ENCODE measurements at places on chromosomes 5 and 9.
A peak's percentile ranks its signal among the peaks of the same experiment; 100 is the strongest.

- DNase-seq = no peak
These were observed at the start of gene ISL1 for GRCh38 chr5:51383131-51384121. Gene ISL1 (plus strand): TSS chr5:51383448. CDS start chr5:51383672, 224 bp downstream.

- no peak for DNase-seq
These were observed 507.6 kb downstream of the CETN3 start for GRCh38 chr5:89901983-89902382.

DNA sequence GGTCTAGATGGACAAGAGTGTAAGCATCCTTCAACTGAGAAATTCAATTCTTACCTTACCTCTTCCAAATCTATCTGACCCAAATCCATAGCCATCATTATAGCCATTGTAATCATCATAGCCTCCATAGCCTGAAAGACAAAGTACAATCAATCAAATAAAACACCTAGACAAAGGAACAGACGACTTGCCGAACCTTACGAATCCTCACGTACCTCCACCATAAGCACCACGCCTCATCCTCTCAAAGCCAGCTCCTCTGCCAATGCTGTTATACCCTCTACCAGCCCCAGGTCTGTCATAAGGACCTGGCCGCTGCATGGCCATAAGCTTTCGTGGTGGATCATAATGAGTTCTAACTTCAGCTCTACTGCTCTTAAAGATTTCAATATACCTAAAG lies 5.5 kb downstream of the HNRNPH1 start:
- DNase-seq = no peak

GRCh38 chr5:163379298-163380155 lies 57.9 kb upstream of the CCNG1 start:
- no peak for DNase-seq

GRCh38 chr5:87136096-87136495 lies 131.6 kb upstream of the RASA1 start:
- no peak for DNase-seq

- DNase-seq = no peak
These were observed 278.3 kb downstream of the PDE4D start for GRCh38 chr5:59615272-59615671.

- no peak for DNase-seq
These were observed 25.8 kb downstream of the FBXL7 start for GRCh38 chr5:15525703-15526275.

DNA sequence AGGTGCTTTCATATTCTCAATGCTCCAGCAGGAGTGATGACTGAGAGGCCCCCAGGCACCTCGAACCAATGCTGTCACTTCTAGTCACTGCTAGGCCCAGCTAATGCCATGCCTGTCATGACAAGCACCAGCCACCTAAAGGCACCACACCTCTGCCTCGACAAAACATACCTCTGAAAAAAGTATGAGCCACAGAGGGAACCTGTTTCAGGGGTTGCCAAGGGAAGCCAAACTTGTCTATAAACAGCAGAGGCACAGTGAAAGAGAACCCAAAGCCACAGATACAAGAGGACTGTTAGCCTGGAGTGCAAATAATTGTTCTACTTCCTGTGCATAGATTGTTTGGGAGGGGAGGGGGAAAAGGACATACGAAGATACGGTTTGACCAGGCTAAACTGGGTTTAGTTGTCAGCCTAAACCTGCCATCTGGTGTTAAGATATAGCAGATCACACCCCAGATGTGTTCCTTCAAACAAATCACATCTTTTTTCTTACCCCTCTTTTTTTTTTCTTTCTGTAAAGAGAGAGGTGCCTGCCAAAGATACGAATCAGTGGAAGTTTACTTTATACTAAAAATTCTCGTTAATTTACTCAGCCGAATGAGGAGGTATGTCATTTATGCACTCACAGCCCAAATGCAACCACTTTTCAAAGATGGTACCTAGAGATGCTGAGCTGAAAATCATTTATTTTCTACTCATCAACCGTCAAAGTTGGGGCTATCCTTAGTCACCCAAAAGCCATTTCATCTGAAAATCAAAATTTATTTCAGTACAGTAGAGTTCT lies 45.7 kb downstream of the BNC2 start:
- DNase-seq = no peak

DNA sequence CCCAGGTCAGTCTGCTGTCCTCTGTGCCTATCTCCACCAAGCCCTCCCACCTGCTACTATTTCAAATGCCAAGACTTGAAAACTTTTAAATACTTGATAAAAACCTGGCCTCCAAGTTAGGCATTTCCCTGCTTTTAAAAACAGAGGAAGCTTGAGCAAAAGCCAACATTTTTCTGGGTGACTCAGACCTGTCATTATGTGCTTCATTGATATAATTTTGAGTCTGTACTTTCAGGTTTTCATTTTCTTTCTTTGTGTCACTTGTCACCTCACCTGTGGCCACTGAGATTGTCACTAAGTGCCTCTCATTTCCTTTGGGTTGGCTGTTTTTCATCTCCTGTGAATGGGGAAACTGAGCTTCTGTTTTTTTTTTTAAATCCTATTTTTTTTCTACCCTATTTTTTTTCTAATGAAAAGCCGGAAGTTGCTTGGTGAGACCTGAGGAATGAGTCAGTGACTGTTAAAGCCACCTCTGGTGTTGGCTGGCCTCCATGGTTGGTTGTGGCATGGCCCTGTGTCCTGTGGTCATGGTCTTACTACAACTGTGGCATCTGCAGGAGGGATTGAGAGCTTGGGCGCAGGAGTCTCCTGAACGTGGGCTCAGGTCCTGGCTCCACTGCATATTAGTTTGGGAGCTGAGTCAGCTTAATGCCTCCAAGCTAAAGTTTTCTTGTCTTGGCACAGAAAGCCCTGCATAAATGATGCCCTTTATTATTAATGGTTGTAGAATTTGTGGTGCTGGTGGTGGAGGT lies 56.7 kb downstream of the ARHGAP26 start:
- DNase-seq = peak; percentile 59

GRCh38 chr9:116087751-116088194 lies 65.8 kb upstream of the PAPPA start:
- no peak for DNase-seq

DNA sequence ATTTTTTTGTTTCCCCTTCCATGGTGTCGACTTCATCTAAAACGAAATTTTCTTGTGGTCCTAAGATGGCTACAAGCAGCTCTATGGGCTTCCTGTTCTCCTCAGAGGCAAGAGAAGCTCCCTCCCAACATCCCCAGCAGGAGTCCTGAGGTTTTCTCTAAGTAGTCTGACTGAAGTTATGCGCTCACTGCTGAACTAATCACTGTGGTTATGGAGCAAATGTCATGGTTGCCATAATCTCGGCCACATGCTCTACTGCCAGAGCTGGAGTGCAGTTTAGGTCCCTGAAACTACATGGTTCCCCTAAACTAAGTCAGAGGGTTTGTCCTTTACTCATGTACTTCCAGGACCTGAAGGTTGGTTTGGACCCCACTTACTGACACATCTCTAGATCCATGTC lies 68.0 kb upstream of the MAMDC2 start:
- no peak for DNase-seq

GRCh38 chr9:11233696-11234095 lies 620.9 kb upstream of the PTPRD start:
- DNase-seq = no peak

GRCh38 chr9:123548741-123549545 lies 192.9 kb downstream of the CRB2 start:
- DNase-seq = no peak

- no peak for DNase-seq
These were observed 244.3 kb upstream of the WWC1 start for GRCh38 chr5:168047043-168047668.

DNA sequence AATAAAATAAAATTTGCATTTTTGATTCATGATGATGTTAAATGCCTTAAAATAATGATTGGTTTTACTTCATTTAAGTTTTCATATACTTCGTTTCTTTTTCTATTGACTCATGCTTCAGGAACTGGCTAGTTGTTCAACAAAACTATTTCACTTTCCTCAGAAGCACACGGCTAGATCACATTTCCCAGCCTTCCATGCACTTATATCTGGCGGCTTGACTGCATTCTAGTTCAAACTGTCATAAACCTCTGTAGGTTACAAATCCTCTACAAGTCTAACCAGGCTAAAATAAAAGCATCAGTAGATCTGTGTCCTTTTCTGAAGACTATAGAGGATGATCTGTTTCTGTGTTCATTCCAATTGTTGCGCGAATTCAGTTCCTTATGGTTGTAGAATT lies 46.3 kb upstream of the CNTLN start:
- no peak for DNase-seq

DNA sequence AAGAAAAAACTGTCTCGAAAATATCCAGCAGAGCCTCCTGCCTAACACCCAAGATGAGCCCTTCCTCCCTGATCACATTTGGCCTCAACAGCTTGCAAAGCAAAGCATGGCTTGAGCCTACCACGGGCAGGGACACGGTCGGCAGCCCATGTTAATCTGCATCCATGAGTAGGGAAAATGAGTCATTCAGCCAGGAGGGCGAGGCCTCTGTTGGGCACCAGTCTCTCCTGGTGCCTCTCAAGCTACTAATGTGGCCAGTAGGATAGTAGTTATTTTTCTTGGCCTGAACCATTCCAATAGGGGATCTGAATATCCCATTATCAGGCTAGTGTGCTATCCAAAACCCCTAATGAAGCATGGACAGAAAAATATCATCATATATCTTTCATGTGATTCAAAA lies 43.0 kb upstream of the SHB start:
- DNase-seq = no peak

- DNase-seq = no peak
These were observed 27.4 kb downstream of the BARHL1 start for GRCh38 chr9:132609829-132610228.

DNA sequence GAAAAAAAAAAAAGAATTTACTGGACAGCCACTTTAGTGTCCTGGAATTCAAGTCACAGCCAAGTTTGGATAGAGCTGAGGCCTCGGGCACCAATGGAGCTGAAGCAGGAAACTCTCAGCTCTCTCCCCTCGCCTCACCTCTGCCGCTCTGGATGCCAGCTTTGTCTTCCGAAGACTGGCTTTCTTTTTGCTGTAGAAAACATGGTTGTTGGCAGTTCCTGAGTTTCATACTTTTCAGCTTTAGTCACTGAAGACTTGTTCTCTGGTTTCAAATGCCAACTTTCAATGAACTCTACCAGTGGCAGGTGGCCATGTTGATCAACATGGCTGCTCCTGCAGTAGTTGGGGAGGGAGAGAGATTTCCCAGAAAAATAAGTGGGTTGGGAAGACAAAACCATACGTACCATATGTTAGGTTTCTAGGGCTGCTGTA lies 142.2 kb downstream of the SNX18 start:
- DNase-seq = no peak

GRCh38 chr9:99544526-99544925 lies 277.2 kb upstream of the NR4A3 start:
- no peak for DNase-seq

DNA sequence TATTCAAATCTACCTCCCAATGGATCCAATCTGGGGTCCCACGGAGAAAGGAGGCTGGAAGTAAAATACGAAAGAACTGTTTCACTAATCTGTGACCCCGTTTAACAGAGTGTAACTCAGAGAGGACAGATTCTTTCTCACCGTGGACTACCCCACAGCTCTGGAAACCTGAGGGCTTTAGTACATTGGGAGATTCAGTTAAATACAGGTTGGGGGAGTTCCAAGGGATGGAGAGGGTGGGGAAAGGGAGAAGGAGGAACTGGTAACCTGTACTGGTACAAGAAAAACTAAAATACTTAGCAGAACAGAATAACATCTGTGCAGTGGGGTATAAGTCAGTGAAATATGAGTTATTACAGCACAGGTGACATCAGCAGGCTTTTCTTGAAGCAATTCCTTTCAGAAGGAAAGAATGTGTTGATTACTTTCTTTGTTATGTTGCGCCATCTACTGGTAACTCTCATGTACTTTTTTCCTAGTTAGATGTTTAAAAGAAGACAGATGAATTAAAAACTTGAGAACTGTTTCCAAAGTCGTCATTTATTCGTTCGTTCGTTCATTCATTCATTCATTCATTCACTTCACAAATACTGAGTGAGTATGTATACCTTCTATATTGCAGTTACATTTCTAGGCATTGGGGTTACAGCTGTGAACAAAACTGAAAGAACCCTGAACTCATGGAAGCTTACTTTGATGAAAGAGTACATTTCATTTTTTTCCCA lies 30.0 kb upstream of the STOM start:
- DNase-seq = peak; percentile 74

DNA sequence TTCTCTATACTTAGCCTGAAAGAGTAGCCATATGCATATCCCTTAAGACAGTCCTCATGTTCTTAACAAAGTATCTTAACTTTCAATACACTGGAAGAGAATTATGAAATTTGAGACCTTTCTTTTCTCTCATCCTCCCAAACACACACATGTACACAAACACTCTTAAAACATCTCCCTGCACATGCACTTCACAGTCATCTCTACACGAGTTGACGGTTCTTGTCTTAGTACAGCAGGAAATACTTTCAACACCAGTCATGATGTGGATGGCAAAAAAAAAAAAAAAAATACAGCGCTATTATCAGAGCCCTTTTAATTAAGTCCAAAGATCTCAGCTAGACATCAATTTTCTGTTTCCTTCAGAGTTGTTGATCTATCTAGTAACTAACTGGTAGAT lies 43.6 kb upstream of the PCSK1 start:
- DNase-seq = no peak

GRCh38 chr5:32319392-32319791 lies 6.7 kb upstream of the MTMR12 start:
- DNase-seq = no peak

DNA sequence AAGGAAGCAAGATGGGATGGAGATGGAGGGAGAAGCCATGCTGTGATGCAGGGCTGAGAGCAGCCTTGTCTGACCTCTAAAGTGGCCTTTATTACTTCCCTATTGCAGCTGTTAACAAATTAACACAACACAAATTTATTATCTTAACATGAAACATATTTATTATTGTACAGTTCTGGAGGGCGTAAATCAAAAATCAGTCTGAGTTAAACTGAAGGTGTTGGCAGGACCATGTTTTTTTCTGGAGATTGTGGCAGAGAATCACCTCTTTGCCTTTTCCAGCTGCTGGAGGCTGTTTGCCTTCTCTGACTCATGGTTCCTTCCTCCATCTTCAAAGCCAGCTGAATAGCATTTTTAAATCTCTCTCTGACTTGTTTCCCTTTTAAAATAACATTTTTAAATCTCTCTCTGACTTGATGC lies 7.2 kb upstream of the MCC start:
- DNase-seq = no peak

Data from CD4-positive, alpha-beta T cell treated with Interleukin-4 for 4 hours (primary cell).